ENCODE measurements at places on chromosomes 3 and 15.

GRCh38 chr3:43854916-43855315 is 164.2 kb downstream of the ABHD5 start:
- no peak for DNase-seq

DNA sequence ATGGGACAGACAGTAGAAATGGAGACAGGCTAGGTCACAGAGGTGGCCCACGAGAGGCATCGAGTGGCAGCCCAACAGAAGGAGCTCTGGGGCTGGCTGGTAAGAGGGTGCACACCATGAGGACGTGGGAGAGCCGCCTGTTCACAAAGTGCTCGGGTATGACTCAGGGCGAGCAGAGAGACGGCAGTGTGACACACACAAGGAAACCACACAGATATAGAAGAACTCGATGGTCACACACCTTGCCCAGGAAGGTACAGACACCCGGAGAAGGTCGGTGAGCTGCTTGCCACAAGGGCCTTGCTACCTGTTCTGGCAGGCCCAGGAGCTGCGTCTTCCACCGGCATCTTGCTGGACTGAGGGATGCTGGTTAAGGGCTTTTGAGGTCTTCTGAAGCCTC is 50.2 kb downstream of the CA12 start:
- DNase-seq = peak; percentile 37

DNA sequence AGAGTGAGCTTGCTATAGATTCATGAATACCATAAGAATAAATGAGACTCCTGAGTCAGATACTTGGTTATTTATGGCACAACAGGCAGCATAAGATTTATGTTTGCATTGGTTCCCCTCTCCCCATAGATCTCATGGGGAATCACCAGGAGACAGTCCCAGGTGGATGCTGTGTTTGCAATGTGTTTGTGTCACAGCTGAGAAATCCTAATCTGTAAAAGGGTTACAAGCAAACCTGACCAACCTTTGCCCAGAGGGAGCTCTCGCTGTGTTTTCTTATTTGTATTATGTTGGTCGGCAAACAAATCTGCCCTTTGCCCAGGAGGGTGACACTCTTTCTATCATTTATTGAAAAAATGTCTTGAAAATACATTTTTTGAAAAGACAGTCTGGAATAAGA is 236.2 kb downstream of the ZPLD1 start:
- no peak for DNase-seq

GRCh38 chr15:96352604-96353405 is 22.3 kb downstream of the NR2F2 start:
- DNase-seq = no peak

DNA sequence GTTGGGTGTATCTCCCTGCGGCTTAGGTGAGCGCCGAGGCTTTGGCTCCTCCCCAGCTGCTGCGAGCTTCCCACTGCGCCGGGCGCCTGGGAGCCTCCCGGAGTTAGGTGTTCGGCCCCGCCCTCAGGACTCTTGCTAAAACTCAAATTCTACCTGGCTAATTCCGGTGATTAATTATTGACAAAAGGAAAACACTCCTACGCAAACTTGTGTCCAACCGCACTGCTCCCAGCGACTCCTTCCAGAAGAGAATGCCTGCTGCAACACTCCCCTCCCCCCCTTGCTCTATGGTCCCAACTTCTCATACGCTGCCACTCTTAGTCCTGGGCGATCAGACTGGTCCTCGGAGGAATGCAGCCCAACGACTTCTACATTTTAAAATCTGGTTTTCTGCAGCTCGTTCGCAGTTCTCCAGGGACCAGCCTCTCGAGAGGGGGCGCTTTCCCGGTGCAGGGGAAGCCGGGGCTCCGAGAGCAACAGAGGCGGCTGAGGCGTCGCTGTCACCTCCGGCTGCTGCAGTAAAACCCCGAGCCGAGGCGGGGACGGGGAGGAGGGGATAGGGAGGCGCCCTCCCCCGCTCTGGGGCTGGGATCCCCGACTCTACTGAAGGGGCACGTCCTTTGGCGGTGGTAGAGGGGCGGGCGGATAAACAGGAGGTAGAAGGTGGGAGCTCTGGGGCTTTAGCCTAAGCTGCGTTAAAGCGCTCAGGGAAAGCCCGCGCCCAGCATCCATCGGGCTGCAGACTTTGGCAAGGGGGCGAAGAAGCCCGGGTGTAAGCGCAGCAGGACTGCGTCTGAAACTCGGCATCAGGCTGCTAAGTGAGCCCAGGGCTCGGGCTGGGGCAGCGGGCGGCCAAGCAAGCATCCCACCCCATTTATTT is at the start of gene SPTSSB:
Gene SPTSSB (minus strand): TSS at position 77 of the 880 bp plus-strand sequence. CDS start 25,194 bp downstream, outside the sequence.
- peak; percentile 66 for DNase-seq
